ENCODE measurements at places on chromosomes 4 and X.
A peak's percentile ranks its signal among the peaks of the same experiment; 100 is the strongest.

GRCh38 chr4:153210727-153211126 is 6.5 kb downstream of the TRIM2 start:
- no peak for DNase-seq

DNA sequence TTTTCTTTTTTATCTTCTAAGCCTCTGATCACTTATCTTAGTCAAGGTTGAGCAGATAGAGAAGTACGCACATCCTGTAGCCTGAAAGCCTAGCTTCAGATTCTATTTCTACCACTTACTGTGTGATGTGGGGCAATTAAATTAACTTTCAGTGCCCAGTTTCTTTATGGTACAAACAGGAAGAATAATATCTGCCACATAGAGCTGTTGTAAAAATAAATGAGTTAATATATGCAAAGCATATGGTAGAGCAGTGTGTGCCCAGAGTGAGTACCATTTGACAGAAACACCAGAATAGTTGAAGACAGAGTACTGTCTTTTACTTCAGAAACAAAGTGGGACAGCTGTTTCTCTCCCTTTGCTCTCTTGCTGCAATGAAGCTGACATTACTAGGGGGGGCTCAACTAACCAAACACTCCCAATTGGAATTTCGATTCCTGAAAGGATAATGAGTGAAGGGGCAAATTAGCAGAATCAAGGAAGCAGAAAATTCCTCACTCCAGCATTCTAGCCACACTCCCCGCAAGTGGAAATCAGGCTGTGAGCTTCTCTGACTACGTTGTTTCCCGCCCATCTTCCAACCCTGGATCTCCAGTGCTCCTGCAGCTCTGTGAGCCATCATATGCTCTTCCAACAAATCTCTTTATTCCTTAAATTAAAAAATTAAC is 80.4 kb downstream of the MAPK10 start:
- DNase-seq, result no peak

GRCh38 chr4:113773014-113773413 is 11.5 kb upstream of the CAMK2D start:
- DNase-seq, result no peak

DNA sequence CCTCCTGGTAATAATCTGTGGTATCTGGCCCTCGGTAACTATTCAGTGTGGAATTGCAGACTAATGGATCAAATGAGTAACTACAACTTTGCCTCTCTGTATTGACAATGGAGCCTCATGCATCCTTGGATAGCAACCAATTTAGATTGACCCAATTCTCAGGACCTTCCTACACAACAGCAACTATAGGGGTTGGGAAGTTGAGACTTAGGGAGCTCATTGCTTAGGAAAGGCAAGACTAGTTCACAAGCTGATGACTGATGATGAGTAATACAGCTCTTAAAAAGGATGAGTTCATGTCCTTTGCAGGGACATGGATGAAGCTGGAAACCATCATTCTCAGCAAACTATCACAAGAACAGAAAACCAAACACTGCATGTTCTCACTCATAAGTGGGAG is 47.5 kb upstream of the KLHL13 start:
- no peak for DNase-seq

DNA sequence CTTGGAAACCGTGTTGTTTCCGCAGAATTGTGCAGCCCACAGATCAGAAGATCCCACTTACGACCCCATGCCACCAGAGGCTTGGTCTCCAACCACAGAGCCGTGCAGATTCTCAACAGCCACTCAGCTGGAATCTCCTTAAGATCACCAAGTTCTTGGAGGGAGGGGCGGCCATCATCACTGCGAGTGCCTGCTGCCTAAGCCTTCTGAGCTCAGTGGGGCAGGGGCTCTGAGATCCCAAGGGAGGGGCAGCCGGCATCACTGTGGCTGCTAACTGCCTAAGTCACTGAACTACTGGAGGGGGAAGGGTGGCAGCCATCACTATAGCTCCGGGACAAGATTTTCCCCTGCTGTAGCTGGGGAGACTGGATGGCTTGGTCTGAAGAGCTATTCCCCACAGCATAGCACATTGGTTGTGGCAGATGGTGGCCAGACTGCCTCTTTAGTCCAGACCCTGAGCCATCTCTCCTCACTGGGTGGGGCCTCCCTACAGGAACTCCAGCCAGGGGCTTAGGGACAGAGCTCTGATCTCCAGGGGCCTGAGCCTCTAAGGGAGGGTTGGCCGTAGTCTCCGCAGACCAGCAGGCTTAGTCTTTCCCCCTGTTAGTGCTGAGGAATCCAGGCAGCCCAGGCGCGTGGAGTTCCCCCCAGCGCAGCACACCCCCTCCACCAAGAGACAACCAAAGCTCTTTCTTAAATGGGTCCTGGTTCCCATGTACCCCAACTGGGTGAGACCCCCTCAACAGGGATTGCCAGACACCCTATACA is 1483.9 kb downstream of the ADGRL3 start:
- no peak for DNase-seq

DNA sequence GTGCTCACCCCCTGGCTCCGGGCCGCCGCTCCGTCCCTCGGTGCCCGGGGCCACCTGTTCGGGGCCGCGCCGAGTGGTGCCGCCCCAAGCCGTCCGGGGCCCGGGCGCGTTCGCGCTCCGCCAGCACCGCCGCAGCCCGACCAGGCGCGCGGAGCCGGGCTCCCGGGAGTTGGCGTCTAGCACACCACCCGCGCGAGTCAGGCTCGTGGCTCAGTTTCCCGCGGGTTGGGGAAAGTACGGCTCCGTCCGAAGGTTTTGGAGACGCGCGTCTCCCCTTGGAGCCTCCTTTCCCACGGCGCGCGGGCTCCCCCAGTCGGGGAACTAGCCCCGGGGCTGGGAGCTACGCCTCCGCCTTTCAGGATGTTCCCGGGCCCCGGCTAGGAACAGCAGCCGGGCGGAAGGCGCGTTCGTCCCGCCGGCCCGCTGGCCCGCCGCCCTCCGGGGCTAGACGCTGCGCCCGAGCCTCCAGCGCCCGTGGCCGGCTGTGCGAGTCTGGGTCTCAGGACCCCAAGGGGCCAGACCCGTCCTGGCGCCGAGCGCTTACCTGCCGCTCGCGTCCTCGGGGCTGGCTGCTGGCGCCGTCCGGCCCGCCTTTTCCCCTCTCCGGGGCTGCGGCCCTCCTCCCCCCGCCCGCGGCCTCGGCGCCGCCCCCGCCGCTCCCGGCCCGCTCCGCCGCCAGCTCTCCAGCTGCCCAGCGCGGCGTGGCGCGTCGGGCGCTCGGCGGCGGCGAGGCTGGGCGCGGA is at the start of gene ADGRG2:
TSS of gene ADGRG2 (minus strand) at position 571 of the 743 bp plus-strand sequence. CDS start 53,634 bp downstream, outside the sequence.
- no peak for DNase-seq

DNA sequence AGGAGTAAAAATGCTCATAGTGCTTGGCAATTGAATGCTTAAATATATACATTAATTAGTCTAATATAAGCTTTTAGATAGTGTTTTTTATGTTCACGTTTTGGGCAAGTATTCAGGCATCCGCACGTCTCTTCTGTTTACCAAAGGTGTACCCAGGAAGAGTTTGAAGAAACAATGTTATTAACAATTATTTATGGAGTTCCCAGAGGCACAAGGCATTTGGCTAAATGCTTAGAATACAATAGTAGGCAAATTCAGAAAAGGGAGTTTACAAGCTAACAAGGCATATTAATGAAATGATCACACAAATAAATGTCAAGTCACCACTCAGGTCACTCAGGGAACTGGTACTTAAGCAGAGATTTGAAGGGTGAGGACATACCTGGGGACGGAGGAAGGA is 294.8 kb downstream of the TENM3 start:
- DNase-seq, result no peak

DNA sequence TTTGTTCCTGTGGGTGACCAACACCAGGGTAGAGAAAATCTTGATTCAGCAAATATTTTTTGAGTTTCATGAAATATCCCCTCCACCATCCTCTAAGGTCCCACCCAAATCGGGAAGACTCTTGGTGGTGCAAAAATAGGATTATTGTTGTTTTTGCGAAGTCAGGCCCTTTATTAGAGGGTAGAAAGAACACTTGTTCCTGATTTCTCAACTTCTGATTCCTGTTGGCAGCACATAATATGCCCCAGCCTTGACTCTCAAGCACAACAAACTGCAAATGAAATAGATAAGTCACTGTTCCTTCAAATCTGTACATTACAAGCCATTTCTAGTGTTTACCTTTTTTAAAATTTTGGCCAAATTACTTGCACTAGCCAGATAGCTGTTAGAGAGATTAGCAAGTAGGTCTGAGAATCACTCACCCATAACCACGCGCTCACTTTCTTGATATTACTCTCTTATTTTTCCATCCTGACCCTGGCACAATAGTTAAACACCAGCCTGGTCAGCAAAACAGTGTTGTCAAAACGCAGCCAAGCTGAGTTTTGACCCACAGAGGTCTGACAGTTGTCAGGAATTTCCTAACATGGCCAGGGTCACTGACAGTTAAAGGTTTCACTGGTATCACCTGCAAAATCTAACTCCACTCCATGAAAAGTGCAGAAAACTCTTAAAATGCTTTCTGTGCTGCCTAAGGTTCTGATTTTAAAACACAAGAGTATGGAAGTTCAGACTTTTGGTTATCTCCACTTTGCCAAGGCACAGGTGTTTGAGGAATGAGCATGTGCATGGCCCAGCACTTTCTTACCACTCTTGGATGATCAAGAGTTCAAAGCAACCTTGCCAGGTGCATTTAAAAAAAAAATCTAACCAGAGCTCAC is 69.8 kb downstream of the RBM47 start:
- no peak for DNase-seq

DNA sequence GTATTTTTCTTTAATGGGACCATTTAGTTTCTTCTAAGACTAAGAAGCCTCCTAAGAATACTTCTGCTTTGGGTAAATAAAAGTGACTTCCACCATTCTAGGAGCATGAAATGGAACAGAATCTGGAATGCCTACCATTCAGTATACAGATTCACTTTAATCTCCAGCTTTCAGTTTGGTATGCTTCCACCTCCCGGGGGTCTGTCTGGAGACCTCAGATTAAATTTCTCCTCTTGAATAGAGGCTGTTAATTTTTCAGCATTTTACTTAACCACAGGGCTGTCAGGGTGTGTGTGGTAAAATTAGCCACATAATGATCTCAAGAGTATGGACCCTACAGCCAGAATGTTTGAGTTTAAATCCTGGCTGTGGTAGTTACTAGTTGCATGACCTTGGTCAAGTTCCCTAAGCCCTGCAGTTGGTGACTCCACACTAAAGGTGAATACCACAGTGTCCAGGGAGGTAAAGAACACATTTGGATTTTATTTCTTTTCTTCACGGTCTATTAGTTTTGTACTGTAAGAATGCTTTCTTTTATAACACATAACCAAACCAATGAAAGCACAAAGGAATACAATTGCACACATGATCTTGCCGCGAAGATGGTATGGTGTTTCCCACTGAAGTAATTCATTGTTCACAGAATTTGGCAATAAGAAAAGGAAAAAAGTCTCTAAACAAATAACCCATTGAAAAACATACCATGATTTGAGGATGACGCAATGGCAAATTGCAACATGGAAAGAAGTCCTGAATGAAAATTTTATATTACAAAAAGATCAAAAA is 37.3 kb upstream of the TRIM2 start:
- no peak for DNase-seq

DNA sequence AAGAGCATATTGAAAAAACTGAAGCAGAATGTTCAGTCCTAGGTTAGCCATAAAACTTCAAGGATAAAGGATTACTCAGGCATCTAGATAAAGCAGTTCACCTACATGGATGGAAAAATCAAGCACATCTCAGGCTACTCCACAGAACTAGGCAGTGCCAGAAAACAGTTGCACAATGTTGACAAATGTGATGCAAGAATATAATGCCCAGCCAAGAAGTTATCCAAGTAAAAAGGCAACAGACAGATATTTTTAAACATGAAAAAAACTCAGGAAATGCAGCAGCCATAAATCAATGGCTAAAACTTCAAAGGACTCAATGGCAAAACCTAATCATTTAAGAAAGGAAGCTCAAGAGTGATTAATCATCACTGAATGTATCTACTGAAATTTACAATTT is 456.0 kb upstream of the FAM241A start:
- DNase-seq, result no peak

- DNase-seq, result peak; percentile 18
These were observed 760 bp downstream of the TMEM165 start for GRCh38 chr4:55396308-55397125.

- no peak for DNase-seq
These were observed 55.2 kb downstream of the GAB1 start for GRCh38 chr4:143391895-143392294.

DNA sequence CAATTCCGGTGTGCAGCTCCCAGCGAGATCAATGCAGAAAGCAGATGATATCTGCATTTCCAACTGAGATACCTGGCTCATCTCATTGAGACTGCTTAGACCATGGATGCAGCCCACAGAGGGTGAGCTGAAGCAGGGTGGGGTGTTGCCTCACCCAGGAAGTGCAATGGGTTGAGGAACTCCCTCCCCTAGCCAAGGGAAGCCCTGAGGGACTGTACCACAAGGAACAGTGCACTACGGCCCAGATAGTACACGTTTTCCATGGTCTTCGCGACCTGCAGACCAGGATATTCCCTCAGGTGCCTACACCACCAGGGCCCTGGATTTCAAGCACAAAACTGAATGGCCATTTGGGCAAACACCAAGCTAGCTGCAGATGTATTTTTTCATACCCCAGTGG is 150.0 kb downstream of the TET2 start:
- no peak for DNase-seq

GRCh38 chr4:129926936-129927335 is 831.0 kb downstream of the C4orf33 start:
- DNase-seq, result no peak

GRCh38 chrX:53794181-53794580 is 107.7 kb upstream of the HUWE1 start:
- no peak for DNase-seq

DNA sequence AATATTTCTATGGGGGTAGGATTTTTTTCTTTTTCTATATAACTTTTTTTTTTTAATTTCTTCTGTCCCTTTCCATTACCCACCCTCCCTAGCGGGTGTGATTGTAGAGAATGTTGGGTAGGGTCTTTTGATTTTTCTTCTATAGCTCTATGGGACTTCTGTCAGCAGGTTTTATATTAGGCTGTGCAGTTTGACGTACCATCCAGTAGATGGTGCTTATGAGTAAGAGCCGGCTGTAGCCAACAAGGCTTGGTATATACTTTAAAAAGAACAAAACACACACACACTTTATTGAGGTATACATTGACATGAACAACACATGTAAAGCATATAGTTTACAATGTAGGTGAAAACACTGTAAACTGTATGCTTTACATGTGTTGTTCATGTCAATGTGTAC is 247.9 kb upstream of the POF1B start:
- no peak for DNase-seq

GRCh38 chr4:147791865-147792264 is 60.0 kb downstream of the ARHGAP10 start:
- no peak for DNase-seq

Data from stimulated activated CD4-positive, alpha-beta T cell treated with anti-CD3 and anti-CD28 coated beads, Interleukin-15, amount 100 ng/mL, for 1 hour (primary cell).